T-cell (primary cell): ENCODE measurements at places on chromosomes 2 and 18.
A peak's percentile ranks its signal among the peaks of the same experiment; 100 is the strongest.

DNA sequence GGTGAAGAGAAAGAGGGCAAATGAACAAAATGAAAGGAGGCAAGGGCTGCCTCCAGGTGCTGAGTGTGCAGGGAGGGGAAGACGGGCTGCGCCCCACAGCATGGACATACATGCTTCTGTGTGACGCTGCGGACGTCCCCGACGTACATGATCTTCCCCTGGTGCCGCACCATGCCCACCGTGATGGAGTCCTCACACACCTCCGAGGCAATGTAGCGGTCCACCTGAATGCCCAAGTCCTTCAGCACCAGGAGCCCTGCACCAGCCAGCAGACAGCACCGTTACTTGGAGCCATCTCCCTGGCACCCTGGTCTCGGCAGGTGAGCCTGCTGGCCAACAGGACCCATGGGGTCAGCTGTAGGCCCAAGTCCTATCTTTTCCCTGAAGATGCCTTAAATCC is 73.1 kb upstream of the POMC start:
- DNase-seq: no peak

DNA sequence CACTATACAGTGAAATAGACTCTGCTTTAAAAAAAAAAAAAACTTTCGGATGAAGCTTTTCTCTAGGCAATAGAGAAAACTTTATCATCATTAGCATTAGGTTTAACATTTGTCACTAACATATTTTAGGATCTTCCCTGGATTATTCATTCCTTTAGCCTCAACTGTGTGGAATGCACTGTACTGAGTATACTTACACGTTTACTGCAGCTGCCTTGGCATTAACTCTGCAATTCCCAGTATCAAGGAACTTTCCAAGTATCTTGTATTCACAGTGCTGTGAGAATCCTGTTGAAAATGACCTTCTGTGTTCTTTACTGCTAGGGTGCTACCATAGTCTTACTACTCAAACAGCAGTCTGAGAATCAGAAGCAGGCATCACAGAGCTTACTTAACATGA is 328.2 kb upstream of the COL3A1 start:
- DNase-seq: no peak

- DNase-seq: no peak
These were observed 65.2 kb upstream of the SMAD2 start for GRCh38 chr18:47995654-47996053.

GRCh38 chr18:44507729-44508325 is 172.9 kb upstream of the SETBP1 start:
- no peak for DNase-seq

- no peak for DNase-seq
These were observed 290.3 kb upstream of the CCDC68 start for GRCh38 chr18:55249550-55249949.

- peak; percentile 57 for DNase-seq
These were observed 60.1 kb upstream of the IL1RL1 start for GRCh38 chr2:102251042-102251848.

GRCh38 chr2:215428060-215428910 is 7.6 kb downstream of the FN1 start:
- DNase-seq: no peak

DNA sequence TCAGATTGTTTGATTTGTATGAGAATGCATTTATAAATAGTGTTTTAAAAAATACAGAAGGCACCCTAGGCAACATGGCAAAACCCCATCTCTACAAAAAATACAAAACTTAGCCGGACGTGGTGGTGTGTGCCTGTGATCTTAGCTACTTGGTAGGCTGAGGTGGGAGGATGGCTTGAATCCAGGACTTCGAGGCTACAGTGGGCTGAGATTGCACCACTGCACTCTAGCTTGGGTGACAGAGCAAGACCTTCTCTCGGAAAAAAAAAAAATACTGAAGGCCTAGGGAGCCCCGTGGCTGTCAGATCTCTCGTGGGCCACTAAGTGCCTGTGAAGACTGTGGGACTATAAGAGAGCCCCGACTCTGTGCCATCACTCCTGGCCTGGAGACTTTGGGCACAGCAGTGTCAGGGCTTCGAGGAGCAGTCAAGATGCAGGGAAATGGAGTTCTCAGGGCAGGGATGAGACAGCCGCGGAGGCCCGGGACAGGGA is 40.5 kb downstream of the MYO7B start:
- no peak for DNase-seq

DNA sequence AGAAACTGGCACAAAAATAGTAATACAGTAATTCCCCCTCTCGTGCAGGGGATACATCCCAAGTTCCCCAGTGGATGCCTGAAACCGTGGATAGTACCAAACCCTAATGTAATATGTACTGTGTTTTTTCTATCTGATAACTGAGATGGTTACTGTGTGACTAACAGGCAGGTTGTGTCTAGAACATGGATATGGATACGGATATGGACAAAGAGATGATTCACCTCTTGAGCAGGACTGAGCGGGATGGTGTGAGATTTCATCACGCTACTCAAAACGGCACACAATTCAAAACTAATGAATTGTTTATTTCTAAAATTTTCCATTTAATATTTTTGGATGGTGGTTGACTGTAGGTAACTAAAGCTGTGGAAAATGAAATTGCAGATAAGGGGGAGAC is 3.4 kb downstream of the MBD1 start:
- no peak for DNase-seq

- no peak for DNase-seq
These were observed 72.5 kb downstream of the KLF7 start for GRCh38 chr2:207093234-207093633.

- DNase-seq: no peak
These were observed 949.9 kb upstream of the NRXN1 start for GRCh38 chr2:51981783-51982182.

DNA sequence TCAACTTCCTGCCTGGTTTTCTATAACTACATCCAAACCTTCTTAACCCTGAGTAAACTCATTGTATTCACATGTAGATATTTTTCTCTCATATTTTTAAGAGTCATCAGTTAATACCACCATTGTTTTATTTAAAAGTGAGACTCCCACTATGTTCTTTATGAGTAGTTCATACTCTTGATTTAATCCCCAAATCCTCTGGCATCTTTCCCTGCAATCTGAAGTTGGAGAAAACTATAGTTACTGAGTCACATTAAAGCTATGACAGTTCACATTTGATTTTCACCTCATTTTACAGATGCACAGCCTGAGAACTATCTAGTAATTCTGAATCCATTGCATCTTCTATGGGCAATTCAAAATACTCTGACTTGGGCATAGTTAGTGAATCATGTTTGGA is 1358.7 kb upstream of the NRXN1 start:
- DNase-seq: no peak

- DNase-seq: peak; percentile 27
These were observed 359.9 kb upstream of the HNRNPA3 start for GRCh38 chr2:176852667-176853066.

- no peak for DNase-seq
These were observed 467.0 kb upstream of the RAB12 start for GRCh38 chr18:8142131-8142711.

DNA sequence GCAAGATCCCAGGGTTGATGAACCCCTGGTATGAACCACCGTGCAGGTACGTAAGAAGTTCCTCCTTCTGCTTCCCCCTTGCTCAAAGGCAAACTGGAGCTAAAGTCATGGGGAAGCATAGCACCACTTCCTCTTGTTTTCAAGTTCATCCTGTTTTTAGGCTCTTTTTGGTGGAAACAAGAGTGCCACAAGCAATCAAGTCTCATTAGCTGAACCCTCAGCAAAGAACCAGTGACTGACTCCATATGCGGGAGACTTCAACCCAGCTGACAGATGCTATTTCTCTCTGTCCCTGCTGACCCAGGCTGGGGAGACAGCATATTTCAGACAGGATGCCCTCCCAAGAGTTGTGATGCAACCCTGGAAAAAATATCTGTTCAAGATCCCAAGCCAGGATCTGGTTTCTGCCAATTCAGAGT is 47.7 kb downstream of the BCL2 start:
- no peak for DNase-seq

DNA sequence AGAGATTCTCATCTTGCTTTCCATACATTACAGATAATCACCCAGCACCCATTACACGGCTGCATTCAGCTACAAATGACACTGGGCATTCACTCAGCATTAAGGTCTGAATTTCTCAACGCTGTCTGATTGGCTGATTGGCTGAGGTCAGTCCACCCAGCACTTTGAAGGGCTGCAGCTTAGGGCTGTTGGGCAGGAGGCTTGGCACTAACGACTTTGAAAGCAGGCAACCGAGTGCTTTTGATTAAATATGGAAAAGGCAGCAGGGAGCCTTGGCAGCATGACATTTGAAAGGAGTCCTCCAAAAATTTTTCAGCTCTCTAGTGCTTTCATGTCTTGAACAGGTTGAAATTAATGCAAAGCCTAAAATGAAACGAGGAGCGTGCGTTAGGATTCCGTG is 253.0 kb downstream of the DCDC2C start:
- no peak for DNase-seq

GRCh38 chr2:66794070-66794469 is 359.1 kb downstream of the MEIS1 start:
- DNase-seq: no peak

DNA sequence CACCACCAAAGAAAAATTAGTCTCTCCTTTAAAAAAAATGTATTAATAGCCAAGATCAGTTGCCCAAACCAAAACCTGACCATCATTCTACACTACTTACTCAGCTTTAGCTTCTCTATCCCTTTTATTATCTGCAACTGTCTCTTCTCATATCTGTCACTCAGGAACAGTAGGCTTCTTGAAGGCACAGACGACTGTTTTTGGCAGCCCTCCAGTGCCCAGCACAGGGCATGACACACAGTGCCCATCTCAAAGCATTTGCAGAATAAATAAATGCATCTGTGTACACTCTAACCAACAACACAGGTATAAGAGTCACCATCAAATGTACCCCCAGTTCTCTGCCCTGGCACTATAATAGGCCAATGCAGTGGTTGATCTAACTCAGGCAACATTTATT is 117.2 kb downstream of the UXS1 start:
- DNase-seq: no peak

DNA sequence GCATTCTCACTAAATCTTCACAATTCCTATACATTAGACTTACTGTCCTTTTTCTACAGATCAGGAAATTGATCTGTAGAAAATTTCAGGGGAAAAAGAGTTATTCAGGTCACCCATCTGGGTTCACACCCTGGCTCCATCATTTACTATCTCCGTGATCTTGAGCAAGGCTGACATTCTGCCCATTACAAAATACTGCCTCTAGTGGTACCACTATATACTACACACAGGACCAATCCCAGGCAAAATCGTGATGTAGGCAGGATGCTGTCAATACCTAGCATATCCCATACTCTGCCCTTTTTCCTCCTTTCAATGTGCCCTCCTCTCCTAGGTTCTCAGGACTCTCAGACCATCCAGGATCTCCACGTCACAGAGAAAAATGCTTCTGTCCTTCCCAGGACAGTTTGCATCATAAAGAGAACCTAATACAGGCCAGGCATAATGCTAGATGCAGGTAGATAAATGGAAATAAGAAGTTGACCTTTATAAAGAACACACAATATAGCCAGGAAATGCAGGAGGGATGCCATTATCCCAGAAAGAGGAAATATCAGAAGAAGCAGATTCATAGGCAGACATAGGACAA is 101.9 kb downstream of the CDH20 start:
- DNase-seq: no peak

DNA sequence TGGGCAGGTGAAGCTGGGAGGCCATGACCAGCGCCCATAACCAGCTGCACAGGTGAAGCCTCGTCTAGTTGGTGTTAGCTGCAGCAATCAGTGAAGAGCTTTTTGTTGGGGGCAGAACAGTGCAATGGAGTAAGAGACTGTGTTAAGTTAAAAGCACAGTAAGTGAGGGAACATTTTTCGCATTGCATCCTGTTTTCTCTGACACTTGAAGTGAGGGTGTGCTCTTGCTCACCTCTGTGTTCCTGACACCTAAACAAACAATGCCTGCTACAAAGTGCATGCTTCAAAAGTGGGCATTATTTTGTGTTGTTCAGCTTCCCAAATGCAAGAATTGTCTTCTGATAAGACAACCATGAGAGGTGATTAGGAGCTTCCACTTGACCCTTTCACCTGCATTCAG is 324.0 kb upstream of the ACVR2A start:
- DNase-seq: no peak

DNA sequence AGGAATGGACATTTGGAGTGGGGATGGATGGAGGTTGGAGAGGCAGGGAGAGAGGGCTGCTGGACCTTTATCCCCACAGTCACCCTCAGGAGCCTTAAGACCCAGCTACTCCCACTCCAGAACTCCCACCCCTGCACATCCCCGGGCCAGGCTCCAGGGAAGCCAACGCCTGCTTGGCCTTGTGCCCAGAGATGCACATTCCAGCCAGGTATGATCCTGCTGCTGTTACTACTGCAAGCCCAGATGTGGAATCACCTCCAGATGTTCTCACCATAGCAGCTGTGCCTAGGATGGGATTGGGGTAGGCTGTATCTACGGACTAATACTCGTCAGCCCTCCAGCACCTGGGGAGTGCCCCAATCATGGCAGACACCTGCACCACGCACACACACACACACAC is 71.7 kb downstream of the ZFP36L2 start:
- DNase-seq: no peak

DNA sequence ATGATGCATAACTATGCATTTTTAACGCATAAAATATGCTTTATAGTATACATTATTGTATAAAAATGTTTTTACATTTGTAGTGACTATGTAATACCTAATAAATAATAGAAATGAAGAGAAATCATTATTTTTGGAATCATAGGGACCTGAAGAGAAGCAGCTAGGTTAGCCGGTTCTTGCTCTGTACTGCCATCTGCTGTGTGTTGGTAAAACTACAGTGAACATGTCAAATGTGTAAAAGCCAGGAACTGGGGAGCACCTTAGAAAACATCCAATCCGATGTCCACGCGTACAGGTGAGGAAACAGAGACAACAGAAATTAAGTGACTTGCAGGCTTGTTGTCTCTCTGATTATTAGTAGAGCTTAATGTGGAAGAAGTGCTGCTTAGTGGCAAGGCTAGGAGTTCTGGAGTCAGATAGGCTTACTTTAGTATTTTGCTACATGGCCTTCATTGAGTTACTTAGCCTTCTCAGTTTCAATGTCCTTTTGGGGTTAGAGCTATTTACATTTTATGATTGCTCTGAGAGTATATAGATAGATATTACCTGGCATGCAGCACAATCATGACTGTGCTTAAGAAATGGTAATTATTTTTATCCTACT is 386.5 kb downstream of the DLGAP1 start:
- peak; percentile 3 for DNase-seq

GRCh38 chr18:58806826-58807714 is 57.6 kb upstream of the ZNF532 start:
- no peak for DNase-seq

GRCh38 chr2:169446452-169446851 is 32.8 kb upstream of the BBS5 start:
- DNase-seq: no peak

DNA sequence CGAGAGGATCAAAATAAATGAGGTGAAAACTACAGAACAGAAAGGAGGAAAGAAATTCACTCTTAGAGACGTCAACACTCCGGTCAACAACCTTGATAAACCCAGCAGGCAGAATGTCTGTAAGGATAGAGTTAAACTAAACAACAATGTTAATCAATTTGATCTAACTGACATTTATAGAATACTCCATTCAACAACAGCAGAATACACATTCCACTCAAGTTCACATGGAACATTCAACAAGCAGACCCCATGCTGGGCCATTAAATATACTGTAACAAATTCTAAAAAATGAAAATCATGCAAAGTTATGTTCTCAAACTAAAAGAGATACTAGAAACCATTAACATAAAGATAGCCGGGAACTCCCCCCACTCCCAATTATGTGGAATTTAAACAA is 41.8 kb downstream of the FAM210A start:
- DNase-seq: no peak
